T-helper 2 cell (primary cell): ENCODE measurements at places on chromosomes 1 and 21.

DNA sequence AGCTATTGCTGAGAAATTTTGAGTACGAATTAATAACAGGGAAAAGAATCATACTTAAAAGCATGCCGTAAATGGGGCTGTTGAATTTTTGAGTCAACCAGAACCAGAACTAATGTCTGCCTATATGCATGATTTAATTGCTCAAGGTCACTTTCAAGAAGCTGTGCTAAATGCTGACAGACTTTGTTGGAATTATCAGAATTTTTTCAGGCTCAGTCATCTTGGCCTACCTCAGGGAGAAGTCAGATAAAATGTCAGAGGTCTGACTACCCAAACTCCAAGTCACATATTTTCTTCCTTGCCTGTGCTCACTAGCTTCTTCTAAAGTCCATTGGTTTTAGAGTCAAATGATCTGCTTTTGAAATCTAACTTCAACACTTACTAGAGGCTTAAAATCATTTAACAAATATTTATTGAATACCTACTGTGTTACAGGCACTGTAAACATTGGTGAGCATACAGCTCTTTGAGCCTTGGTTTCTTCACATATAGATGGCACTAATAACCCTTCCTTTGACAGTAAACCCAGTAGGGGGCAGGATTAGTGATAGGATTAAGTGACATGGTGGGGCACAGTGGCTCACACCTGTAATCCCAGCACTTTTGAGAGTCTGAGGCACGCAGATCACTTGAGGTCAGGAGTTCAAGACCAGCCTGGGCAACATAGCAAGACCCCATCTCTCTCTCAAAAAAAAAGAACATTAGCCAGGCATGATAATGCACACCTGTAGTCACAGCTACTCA is 121.2 kb upstream of the SLC44A3 start:
- DNase-seq: no peak

DNA sequence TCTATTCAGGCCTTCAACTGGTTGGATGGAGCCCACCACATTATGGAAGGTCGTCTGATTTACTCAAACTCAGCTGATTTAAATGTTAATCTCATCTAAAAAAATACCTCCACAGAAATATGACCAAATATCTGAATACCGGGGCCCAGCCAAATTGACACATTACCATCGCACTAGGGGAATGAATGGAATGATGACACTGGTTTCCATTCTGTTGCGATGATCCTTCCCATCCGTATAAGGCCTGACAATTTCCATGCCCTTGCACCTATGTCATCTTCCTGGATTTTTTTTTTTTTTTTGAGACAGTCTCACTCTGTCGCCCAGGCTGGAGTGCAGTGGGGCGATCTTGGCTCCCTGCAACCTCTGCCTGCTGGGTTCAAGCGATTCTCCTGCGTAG is 397.5 kb downstream of the KIF26B start:
- no peak for DNase-seq

DNA sequence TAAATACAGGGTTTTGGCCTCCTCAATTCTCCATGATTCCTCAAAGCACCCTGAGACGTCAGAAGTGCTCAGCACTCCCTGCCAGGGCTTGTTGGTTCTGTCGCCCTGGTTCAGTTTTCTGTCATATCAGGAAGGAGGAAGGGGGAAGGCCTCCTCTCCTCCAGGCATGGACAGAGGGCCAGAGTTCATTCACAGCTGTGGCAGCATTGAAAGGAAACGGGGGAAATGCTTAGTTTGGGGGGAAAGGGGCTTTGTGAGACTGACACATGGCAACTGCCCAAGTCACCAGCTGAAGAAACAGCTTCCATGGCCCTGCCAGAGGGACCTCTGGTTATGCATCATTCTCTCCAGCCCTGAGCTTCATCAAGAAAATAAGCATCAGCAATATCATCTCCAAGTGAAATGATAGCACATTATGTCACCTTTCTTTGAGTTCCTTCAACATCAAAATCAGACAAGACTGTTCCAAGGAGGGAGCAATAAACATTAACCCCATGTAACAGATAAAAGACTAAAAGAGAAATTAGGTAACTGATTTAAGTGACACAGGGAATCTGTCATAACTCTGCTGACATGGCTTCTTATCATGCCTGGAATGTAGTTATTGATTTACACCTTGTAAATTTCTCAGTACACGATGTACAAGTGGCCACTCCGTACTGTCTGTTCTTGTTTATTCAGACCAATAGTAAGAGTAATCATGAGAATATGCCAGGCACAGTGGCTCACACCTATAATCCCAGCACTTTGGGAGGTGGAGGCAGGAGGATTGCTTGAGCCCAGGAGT is 103.2 kb upstream of the SLC25A33 start:
- no peak for DNase-seq

DNA sequence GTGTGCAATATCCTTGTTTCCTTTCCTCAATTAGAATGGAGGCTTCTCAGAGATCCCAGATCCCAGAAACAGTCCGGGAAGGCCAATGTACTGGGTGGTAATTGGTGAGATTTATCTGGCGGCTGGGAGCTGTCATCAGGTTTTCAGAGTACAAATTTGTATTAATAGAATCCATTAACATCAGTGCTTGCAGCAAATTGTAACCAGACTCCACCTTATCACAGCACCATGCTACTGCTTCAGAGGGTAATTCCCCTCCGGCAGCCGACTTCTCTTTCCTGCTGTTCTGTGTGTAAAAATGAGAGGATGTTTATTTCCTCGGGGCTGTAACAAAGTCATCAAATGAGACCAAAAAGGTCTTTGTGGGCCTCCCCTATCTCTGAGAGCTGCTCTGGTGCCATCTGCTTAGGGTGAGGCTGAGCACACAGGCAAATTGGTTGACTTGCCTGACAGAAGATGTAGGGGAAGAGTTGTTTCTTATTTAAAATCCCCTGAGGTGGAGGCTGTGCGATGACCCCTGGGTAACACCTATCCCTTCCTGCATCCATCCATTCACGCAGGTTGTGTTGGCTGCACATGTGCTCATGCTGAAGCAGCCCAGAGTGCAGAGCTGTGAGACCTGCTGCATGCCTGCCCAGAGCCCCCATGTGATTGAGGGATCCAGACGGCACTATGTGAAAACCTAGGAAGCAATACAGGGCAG is 19.2 kb downstream of the NFASC start:
- DNase-seq: no peak

DNA sequence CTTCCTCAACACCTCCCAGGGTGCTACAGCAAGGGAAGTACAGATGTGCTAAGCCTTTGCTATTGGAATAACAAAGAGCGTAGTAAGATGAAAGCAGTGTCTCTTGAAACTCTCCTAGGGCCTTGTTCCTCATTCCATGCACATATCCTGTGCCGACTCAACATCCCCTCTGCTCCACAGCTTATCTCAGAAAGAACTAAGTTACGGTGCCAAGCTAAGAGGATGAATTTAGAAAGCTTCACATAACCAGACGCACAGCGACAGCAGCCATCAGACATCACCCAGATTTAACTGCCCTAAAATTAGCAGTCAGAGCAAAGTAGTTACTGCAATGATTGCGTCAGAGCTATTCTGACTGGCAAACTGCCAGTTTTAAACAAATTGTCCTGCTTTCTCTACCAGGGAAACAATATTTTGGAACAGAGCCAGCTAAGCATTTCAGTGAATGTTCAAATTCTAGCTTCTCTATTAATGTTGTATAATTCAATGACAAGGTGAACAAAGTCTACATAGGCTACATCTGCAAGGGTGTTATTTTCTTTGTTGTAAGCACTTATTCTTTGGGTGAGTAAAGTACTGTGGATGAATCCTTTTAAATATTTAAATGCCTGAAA is 9.5 kb downstream of the SIPA1L2 start:
- DNase-seq: no peak

- no peak for DNase-seq
These were observed 191.4 kb downstream of the FOXD2 start for GRCh38 chr1:47629201-47629600.

DNA sequence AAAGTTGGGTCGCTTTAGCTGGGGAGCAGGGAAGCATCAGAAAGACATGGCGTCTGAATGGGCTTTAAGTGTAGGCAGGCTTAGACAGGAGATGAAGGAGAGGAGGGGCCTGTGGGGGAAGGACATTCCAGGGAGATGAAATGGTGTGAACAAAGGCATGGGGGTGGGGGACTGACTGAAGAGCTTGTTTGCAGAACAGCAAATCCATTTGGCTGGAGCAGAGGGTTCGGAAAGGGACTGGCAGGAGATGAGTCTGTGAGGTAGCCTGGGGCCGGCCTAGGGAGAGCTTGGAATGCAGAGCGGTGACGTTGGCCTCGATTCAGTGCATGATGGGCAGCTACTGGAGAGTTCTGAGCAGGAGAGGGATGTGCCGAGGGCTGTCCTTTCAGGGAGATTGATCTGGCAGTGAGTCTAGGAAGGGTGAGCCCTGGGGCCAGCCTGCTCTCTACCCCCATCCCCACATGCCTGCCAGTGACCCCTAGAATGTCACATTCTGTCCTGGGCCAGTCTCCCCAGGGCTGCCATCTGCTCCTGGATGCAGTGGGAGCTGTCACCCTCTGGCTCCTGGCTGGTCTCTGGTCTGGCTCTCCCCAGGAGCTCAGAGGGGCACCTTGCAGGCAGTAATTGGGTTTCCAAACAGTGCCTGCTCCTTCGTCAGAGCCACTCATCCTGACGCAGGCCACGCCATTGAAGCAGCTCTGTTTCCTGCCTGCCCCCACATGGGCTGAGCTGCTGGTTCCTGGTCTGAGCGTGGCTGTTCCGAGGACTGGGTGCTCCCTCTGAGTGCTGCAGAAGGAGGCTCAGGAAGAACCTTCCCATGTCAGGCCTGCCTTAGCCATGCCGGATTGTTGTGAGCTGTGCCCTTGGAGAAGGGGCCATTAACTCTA is 22.3 kb upstream of the TMEM222 start:
- DNase-seq: no peak
